ENCODE measurements at places on chromosomes 1 and 21.

- DNase-seq = no peak
Observed at GRCh38 chr1:25862785-25863485, 3.7 kb upstream of the AUNIP start.

DNA sequence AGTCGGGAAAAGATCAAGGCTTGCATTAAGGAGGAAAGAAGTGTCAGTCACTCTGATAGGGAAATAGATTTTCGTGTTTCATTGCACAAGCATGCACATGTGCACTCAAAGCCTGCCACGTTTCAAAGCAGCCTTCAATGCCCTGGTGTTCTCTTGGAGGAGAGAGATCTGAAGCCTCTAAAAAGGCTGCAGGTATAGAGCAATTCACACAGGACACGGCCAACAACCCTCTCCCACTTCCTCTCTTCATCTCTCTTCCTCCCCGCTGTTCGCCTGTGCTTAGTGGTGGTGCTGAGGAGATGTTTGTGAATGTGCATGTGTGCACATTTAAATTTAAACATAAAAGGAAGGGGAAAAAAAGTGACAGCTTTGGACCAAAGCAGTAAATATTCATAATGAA is 117.7 kb downstream of the NUF2 start:
- no peak for DNase-seq

GRCh38 chr1:39654291-39654690 is 14.8 kb upstream of the HEYL start:
- no peak for DNase-seq

- DNase-seq = no peak
Observed at GRCh38 chr1:222817529-222817928, 2.7 kb downstream of the DISP1 start.

- DNase-seq = no peak
Observed at GRCh38 chr1:158996998-158997397, 12.7 kb upstream of the IFI16 start.

DNA sequence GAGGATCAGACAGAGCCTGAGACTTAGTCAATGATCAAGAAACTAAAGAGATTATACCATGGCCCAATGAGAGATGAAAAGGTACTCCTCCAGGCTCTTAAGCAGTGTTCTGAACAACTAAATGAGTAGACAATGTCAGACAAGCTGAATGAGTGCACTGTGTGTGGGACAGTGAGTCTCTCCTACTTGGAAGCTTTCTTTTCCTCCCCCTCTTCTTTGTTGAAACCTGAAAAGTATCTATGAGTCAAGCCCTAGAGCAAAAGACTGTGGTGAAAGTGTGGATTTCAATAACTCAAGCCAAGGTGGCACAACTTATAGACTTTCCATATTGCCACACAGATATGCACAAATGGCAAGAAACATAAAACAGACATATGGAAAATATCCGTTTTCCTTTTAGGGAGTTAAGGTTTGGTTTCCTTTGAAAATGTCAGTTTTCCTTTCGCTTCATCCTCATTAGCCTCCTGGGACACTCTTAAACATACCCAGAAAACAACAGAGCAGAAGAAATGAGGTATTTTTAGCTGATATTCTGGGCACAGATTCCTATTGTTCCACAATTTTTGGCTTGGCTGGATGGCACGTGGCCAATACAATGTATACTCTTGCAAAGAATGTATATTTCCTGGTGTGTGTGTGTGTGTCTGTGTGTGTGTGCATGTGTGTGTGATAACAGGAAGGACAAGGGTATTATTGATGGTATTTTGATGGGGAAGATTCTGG is 96.6 kb downstream of the LMX1A start:
- DNase-seq = no peak

DNA sequence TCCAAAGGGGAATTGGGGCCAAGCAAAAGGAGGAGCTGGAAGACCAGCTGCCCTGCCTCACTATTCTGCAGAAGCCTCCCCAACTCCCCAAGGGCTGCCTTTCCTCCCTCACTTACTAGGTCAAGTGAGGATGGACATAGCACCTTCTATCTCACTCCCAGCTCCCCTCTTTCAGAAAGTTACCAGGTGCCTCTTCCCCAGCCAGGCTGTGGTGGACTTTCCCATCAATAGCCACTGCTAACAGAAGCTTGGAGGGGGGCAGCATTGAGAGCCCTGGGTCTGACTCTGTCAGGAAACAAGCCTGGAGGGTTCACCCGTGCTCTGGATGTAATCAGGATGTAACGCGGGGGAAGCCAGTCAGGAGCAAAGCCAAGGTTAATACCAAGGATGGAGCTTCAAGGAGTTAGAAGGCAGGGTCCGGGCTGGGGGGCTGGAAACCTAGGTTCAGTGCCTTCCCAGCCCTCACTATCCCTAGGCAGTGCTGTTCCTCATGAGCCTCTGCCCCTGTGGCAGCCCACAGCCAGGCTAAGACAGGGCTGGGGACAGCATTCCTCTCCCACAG is 127.8 kb upstream of the NGF start:
- no peak for DNase-seq

- peak; percentile 47 for DNase-seq
Observed at GRCh38 chr1:167401260-167401873, 117.0 kb downstream of the CD247 start.

DNA sequence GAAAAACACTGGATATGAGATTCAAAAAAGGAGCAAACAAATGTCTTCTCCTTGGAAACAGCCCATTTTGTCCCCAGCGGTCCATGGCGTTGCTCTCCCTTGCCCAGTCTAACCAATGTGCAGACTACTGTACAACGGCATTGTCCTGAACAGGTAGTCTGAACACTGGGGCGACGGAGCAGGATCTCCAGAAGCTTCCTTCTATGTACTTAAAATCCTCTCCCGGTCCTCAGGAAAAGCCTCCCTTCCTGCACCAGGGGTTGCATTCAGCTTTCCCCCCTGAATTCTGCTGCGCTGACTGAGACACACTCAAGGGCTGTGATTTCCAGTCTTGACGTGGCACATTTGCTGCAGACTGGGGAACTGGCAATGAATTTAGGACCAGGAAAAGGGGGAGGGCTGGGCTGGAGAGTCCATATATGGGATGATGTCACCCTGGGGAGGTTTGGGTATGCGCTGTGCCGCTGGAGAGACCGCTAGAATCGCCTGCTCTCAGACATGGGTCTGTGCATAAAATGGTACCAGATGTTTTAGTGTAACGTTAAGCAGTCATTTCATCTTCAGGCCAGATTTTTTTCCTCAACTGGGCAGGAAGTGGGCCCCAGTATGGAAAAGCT is 275.9 kb upstream of the C1orf105 start:
- no peak for DNase-seq

DNA sequence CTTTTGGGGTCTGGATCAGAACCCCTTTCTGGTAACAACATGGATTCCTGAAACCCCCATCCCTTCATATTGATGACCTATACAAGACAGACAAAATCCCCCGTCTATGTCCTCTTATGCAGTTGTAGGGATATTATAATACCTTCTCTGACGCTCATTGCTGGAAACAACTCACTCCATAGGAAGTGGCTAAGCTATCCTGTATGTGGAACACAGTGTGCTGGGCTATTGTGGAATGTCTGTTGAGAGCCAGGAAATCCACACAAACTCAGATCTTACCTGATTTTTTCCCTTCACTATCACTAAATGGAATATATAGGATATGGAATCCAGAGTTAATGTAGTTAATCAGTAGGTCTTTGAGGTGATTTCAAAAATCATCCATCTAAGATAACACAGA is 17.7 kb upstream of the PIK3R3 start:
- DNase-seq = no peak

GRCh38 chr21:45560106-45561021 is 18.1 kb upstream of the SLC19A1 start:
- no peak for DNase-seq

DNA sequence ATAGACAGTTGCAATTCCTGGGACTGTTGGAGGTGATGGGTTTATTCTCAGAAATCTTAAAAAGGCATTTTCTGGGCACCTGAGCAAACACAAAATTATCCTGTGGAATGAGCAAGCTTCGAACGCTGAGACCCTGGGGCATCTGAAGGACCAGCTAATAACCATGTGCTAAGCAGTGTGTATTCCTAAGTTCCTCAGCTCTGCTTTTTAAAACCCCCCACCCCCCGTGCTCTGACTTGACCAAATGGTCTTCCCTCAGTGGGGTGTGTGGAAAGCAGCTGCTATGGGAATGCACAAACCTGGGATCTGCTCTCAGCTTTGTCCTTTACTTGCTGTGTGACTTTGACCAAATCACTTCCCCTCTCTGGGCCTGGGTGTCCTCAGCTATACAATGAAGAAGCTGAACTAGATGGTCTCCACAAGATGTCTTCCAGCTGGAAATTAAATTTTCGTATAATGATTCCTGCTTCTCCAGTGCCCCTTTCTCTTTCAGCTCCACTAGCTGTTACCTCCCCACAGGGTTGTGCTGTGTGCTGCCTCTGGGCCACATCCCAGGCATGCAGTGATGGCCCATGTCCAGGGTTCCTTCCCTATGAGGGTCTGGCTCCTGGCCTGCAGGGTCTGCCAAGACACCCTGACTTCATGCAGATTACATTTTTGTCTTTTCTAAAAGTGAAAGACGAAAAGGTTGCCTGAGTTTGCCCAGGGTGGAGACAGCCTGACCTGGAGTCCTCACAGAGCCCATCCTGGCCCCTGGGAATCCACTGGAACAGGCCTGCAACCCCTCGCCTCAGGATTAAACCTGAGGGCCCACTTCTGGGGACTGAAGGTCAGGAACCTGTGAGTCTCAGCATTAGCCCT is 14.9 kb upstream of the CD247 start:
- DNase-seq = no peak

- no peak for DNase-seq
Observed at GRCh38 chr1:15160626-15161025, 7.1 kb downstream of the TMEM51 start.

GRCh38 chr1:154213274-154213673 is 7.1 kb upstream of the CFAP141 start:
- no peak for DNase-seq

DNA sequence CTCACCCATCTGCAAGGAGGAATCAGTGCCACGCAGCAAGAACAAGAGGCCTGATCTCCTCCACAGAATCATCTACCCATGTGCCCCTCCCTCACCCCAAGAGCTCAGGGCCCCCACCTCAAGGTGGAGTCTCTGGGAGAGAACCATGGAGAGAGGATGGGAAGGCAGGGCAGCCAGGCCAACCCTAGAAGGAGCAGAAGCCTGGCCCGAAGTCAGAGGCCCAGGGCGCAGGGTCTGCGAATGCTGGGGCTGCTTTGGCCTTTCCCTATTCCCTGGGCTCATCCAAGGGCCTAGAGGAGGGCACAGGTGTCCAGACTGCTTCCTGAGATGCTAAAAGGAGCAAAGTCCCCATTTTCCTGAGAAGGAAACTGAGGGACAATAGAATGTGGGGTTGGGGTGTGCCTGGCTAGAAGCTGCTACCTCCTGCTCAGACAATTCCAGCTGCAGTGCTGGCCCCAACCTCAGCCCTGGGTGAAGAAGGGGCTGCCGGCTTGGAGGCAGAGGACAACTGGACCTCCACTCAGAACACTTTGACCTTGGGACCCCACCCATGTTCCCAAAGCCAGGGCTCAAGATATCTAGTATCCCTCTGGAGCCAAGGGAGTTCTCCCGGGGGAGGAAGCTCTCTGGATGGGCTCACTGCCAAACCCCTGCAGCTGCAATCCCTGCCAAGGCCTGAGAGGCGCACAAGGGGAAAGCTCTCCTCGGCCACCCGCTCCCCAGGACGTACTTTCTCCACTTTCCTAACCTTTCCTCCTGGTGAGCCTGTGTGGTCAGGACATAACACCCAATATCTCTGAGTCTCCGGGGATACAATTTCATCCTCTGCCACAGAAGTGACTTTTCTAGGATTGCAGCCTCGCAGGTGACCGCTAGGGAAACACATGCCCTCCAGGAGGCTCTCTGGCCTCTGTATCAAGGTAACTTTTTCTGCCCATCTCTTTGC is 16.6 kb upstream of the LEMD1 start:
- no peak for DNase-seq

DNA sequence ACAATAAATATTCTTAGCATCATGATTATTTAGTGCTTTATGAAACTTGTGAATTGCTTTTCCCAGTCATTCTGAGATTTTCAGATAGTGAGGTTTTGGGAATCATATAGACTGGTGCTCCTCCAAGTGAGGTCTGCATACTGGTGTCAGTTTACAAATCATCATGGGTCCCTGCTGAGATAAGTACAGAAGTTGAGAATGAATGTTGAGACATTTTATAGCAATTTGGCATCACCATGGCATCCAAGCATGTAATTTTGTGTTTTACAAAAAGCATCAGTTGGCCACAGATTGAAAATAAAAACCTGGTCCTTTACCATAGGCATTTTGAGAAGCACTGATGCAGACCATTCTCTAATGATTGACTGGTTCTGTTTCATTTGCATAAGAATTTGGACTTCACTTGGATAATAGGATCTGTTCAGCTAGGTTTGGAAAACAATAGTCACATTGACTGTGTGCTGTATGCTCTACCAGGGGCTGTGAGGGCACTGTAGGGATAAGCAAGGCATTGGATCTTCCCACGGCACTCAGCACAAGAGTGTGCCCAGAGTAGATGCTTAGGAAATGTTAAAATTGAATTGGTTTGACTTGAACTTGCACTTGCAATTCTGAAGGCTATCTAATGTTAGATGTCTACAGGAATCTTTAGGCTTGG is 79.0 kb upstream of the JUN start:
- no peak for DNase-seq

- DNase-seq = no peak
Observed at GRCh38 chr1:115647919-115648650, 6.3 kb downstream of the VANGL1 start.

GRCh38 chr21:46159841-46160656 is 4.7 kb upstream of the FTCD start:
- DNase-seq = no peak

- DNase-seq = no peak
Observed at GRCh38 chr1:203039609-203040512, 13.6 kb downstream of the PPFIA4 start.

- no peak for DNase-seq
Observed at GRCh38 chr1:30698401-30698981, 24.9 kb downstream of the MATN1 start.

DNA sequence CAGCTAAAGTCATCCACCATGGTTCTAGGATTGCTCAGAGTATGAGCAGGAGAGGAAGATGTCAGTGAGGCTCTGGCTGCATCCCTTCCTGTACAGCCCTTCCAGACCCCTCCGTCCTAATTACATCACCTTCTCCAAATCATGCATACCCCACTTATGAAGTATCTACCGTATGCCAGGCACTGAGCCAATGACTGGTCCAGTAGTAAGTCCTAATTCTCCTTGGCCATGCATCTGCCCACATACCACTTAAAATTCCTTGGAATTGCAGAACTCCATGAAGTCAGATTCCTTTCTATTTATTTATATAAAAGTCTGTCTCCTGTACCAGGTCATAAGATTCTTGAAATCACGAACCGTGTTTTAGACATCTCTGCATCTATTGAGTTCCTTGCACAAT is 106.1 kb downstream of the SEC16B start:
- no peak for DNase-seq

GRCh38 chr1:59124166-59124565 is 172.7 kb upstream of the FGGY start:
- no peak for DNase-seq

Measured in CD4-positive, alpha-beta memory T cell (primary cell).